CD4-positive, alpha-beta T cell treated with Interleukin-6 at 100 ng/mL for 8 hours (primary cell): ENCODE measurements at places on chromosomes 4 and X.

DNA sequence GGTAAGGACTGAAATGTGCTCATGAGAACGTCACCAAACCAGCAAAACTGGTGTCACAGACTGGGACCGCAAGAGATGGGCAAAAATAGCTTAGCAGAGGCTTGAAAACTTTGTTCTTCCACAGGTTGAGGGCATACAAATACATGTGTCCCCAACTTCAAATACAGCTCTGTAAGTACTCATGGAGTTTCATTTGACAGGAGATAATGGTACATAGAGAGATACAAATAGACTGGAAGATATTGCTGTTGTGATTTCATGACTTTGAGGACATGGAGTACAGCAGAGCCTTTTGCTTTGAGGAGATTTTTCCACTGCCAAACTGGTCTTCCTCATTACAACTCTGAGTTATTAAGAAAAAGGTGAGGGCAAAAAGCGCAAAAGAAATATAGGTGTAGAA lies 70.7 kb downstream of the STX18 start:
- no peak for DNase-seq

GRCh38 chrX:39975101-39975925 lies 122.4 kb downstream of the BCOR start:
- no peak for DNase-seq

DNA sequence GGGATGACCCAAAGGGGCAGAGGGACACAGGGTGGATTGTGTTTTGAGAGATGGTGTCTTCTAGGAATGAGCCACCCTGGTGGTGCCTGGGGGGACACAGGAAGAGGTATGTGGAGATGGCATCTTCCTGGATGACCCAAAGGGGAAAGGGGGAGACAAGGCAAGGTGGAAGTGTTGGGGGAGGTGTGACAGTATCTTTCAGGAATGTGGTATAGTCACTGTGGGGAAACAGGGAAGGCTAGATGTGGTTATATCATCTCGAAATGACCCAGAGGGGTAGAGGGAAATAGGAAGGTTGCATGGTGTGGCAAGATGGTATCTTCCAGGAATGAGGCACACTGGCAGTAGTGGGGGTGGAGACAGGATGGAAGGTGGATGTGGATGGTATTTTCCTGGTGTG lies 62.9 kb downstream of the MAOA start:
- DNase-seq = no peak

DNA sequence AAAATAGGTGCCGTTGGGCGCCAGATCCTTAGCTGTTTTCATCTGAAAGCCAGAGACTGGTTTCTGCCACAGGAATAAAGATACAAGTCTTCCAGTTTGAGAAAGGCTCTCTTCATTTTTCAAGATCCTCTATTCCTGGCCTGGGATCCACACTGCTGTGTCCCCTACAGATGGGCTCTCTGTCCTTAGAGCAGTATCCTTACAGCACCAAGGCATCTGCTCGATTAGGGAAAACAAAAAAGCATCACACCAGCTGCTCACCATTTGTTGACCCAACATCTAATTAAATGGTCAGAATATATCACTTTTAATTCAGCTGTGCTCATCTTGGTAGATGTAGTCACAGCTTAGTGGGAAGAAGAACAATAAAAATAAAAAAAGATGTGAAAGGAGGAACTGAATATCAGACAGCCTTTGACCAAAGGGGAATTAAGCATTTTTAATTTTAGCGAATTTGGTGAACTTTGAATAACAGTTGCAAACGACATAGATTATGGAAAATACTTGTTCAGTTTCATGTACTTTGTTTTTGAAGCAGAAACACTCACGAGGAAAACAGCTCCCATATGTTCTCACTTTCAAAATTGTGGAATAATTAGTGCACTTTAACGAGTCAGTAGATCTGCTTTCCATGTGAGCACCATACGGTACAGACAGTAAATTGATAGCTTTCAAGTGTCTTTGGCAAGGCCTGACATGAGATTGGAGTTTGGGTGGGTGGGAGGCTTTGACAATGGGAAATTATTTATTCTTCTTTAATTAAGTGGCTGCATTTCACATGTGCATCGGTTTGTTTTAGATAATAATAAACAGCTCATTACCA lies 148.4 kb upstream of the CLNK start:
- no peak for DNase-seq

- no peak for DNase-seq
These were observed 31.9 kb upstream of the TLR2 start for GRCh38 chr4:153652051-153652784.

GRCh38 chr4:57303012-57303751 lies 193.0 kb upstream of the IGFBP7 start:
- no peak for DNase-seq

DNA sequence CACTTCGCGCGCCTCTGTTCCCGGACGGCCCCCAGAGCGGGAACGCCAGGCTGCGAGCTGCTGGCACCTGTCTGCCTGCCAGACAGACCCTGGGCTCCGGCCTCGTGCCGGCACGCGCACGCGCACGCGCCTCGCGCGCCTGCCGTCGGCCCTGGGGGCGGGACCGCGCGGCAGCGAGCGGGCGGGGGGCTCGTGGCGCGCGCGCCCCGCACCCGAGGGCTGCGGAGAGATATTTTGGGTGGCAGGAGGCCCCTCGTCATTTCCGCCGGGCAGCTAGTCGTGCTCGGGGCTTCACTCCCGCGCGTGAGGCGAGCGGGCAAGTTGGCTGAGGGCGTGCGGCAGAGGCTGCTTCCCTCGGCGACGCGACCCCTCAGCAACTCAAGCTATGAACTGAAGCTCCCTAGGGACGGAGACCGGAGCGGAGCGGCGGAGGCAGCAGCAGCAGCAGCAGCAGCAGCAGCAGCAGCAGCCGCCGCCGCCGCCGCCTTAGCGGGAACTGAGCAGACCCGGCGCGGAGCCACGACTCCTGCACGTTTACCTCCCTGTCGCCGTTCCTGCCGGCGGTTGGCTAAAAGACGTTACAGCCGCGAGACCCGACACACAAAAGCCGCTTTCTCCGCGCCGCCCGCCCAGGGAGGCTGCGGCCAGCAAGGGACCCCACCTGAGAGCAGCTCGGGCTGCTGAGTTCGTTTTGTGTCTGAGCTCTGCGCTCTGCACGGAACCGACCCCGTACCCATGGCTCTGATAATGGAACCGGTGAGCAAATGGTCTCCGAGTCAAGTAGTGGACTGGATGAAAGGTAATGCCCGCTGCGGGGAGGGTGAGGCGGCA lies at the start of gene CNKSR2:
Gene CNKSR2, plus strand, starts transcription at position 256 of the 831 bp plus-strand sequence. Its CDS starts 480 bp downstream, at position 736.
- peak; percentile 59 for DNase-seq

GRCh38 chr4:57119054-57119651 lies 9.0 kb upstream of the IGFBP7 start:
- no peak for DNase-seq

DNA sequence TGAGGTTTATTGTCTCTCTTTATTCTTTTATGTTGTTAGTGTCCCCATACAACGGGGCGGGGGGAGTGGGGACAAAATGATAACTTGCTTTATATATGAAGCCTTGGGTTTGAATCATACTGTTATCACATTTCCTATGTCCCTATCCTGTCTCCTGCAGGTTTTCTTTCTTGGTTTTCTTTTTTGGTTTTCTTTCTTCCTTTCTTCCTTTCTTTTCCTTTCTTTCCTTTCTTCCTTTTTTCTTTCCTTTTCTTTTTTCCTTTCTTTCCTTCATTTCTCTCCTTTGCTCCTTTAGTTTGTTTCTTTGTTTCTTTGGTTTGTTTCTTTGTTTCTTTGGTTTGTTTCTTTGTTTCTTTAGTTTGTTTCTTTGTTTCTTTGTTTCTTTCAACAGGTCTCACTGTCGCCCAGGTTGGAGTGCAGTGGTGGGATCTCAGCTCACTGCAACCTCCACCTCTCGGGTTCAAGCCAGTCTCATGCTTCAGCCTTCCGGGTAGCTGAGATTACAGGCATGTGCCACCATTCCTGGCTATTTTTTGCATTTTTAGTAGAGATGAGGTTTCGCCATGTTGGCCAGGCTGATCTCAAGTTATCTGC lies 4.8 kb downstream of the FMR1 start:
- no peak for DNase-seq

DNA sequence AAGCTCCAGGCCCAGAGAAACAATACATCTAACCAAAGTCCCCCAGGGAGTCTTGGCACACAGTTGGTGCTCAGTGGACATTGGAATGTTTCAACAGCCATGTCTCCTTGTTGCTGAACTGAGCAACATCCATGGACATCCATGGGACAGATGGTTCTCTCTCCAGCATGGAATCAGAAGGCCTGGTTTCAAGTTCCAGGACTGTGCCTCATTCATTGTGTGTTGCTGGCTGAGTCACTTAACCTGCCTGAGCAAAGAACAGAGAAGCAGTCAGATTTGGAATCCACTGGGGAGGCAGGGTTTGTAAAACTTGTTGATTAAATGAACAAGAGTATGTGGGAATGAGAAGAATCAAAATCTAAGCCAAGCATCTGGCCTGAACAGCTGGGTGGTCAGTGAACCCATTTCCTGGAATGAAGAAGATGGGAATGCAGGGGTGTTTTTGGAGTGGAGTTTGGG lies 147.9 kb downstream of the CHIC2 start:
- no peak for DNase-seq

DNA sequence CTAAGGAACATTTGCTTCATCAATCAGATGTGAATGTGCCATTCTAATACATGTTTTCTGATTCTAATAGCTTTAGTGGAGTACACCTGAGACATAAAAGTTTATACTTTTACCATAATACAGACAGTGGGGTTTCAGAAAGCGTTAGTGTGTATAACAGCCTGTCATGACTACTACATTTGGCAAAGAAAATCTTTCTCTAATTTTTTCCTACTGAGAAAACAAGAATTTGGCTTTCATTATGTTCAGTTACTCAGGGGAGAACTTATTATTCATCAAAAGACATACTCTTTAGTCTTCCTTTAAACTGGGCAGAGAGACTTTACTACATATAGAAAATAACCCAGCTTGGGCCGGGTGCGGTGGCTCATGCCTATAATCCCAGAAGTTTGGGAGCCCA lies 104.9 kb downstream of the PCDH18 start:
- no peak for DNase-seq

GRCh38 chr4:80187677-80188076 lies 9.6 kb upstream of the PRDM8 start:
- DNase-seq = no peak

DNA sequence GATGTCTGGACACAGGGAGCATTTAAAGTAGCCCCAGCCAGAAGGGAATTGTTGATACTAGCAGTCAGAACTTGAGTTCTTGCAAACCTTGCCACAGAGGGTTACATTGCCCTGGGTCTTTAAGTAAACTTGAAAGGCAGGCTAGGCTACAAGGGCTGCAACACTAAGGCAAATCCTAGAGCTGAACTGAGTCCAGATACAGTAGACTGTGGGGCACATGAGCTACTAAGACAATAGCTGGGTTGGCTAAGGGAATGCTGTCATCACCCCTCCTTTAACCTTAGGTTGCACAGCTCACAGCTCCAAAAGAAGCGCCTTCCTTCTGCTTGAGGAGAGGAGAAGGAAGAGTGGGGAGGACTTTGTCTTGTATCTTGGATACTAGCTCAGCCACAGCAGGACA lies 35.6 kb downstream of the SH3BGRL start:
- DNase-seq = no peak

DNA sequence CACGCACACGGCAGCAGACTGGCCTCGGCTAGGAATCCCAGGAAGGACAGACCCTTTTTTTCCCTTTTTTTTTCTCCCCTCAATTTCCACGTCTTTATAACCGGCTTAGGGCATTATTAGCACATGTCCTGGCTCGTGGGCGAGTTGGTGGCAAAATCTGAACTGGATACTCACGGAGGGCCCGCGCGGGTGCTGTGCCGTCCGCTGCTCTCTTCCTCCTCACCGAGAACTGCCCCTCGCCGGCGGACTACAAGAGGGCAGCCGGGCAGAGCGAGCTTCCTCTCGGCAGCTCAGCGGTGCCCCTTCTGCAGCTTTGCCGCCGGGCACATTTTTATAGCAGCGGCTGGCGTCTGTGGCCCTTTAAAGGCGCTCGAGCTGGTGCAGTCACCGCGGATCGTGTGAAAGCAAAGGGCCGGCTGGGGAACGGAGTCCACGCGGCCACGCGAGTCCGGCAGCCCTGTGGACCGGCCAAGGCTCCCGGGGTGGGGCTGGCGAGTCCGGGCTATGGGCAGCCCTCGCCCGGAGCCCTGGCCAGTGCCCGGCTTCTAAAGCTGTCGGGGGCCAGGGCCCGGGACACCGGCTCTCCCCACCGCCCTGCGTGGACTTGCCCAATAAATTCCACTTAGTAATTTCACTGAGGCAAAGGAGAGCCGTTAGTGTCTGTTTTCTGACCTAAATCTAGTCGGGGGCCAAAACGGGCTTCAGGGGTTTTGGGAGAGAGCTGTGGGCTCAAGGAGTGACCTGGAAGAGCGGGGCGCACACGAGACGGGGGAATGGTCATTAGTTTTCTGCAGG lies 1.3 kb upstream of the CITED1 start:
- DNase-seq = peak; percentile 14

DNA sequence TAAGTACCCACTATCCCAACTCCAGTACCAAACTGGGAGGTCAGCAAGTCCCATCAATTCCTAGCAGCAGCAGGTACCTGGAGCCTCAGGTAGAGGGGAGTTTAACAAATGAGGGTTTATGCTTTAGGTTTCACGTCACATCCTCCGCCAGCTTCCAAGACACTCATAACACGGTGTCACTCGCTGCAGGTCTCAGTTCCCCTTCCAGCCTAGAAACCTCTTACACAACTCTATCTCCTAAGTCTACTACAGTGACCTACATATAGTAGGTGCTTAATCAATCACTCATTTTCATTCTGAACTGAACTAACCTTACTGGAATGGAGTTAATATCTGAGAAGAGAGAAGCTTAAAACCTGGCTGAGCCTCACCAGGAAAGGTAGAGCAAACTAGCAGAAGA lies 96.0 kb downstream of the EFHC2 start:
- DNase-seq = no peak

DNA sequence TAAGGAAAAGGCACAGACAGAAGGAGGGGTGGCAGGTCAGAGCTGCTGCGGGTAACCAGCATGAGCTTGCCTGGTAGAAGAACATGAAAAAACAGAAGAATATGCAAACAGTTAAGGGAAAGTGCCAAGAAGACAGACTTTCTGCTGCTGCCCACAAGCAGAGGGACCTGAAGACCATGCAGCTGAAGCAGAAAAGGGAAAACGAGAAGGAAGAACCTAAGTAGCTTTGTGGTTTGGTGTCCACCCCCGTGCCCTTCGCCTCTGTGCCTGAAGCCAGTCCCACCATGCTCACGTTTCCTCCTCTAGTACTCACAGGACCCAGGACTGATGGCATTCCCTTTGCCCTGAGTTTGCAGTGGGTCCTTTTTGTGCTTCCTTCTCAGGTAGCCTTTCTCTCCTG lies 62.8 kb downstream of the UBA6 start:
- no peak for DNase-seq

- DNase-seq = no peak
These were observed 139.1 kb downstream of the COL4A6 start for GRCh38 chrX:108299101-108299591.

GRCh38 chr4:188934320-188934962 lies 795.2 kb downstream of the TRIML1 start:
- no peak for DNase-seq

GRCh38 chrX:118839334-118839958 lies 15.8 kb downstream of the ZCCHC12 start:
- DNase-seq = peak; percentile 27

DNA sequence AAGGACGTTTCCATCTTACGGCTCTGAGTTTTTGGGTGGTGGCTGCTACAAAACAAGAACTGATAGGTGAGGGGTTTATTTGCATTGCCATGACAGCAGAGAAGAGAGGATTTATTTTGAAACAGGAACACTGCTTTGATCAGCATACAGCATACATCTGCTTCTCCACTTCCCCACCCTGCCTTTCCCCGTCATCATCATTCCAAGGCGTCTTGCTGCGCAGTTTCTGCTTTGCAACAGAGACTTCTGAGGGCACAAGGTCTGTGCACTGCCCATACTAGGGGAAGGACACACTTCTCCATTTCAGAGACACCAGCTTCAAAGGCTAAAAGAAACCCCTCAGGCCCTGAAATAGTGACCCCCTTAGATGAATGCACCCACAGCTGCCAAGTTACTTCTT lies 19.1 kb downstream of the STARD8 start:
- DNase-seq = no peak
